ENCODE measurements at places on chromosomes 7 and 10.
A peak's percentile ranks its signal among the peaks of the same experiment; 100 is the strongest.

DNA sequence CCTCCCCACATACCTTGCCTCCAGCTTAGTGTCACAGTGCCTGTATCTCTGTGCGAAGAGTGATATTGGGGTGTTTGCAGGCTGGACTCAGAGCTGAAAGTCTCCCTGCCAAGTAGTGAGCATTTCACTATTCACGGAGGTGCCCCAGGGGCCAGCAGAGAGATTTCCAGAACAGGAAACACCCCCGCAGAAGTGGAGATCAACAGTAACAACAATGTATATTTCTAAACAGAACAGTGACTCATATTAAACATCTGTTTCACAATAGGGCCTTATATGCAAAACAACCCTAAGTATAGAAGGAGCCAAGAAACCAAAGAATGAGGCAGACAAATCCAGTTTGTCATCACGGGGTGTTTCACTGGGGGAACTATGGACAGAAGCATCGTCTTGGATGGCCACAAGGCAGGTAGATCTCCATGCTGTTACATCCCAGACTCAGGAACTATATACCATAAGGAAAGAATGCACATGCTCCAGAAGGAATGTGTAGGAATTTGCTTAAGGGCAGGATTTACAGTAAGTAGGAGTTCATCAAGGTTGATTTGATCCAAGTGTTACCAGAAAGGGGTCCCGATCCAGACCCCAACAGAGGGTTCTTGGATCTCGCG, 29.3 kb upstream of the CCL24 start:
- peak; percentile 36 for DNase-seq

DNA sequence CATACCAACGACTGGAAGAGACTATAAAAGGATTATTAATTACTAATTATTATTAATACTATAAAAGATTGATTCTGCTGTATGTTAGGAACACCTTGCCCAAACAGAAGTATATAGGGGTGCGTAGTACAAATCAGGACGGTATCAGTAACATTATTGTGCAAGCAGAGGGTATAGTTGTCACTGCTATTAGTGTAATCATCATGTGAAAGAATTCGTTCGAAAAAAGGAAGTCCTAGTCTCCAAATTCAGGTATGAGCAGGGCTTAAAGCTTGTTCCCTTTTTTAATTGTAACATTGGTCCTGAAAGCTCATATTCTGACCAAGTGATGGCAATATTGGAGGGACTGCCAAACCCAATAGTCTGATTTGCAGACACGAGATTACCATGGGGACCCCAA, 81.8 kb downstream of the THSD7A start:
- no peak for DNase-seq

- no peak for DNase-seq
Measured at GRCh38 chr10:122464250-122464510, 2.8 kb downstream of the HTRA1 start.

DNA sequence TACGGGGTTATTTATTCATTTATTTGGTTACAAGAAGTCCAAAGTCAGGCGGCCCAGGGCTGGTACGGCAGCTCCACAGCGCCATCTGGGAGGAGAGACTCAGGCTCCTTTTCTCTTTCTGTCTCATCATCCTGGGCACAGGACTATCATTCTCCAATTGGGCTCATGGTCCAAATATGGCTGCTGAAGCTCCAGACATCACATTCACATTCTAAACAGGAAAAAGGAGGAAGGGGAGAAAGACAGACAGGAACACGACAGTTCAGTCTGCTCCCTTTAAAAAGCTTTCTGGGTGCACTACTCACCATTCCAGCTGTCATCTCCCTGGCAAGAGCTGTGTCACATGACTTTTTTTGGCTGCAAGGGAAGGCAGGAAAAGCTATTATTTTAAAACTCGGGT, 74.4 kb upstream of the PDZD8 start:
- DNase-seq: peak; percentile 9

DNA sequence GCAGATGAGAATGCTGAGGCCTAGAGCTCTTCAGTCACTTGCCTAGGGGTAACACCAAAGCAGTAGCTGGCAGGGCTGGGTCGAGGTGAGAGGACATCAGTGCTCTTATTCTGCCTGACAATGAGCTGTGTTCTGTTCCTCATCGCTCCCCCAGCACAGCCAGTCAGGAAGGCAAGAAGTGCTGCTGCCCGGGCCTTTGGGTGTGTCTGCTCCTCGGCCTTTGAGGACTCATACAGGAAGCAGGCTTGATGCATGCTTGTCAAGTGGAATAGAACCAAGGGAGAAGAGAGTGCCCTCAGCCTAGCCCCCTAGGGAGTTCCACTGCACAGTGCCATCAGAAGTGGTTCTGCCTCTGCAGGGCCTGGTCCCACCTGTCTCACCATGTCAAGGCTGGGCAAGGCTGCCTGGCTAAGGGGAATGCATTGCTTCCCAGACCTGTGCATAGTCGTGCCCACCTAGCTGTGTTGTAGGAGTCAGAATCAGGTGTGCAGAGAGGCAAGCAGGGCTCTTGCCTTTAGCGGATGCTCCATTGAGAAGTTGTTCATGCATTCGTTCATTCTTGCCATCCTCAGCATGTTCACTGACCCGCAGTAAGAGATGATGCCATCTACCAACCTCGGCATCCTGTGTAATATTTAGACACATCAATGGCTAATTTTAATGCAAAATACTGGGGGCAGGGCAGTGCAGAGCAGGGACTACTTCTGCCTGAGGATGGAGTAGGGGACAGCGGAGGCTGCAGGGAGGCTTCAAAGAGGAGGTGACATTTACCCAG, 156.6 kb downstream of the RPS24 start:
- no peak for DNase-seq

DNA sequence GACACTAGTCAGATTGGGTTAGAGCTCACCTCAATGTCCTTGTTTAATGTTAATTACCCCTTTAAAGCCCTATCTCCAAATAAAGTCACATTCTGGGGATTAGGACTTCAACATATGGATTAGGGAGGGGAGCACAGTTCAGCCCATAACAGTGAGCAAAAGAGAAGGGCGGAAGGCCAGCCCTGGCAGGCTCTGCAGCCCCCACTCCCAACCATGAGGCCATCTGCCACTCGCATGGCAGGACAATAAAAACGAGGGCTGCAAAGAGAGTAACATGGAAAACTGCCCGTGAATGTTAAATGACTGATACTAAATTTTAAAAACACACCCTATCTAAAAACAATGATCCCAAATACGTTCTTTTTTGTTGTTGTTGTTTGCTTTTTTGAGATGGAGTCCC, 38.7 kb downstream of the RGS10 start:
- no peak for DNase-seq

DNA sequence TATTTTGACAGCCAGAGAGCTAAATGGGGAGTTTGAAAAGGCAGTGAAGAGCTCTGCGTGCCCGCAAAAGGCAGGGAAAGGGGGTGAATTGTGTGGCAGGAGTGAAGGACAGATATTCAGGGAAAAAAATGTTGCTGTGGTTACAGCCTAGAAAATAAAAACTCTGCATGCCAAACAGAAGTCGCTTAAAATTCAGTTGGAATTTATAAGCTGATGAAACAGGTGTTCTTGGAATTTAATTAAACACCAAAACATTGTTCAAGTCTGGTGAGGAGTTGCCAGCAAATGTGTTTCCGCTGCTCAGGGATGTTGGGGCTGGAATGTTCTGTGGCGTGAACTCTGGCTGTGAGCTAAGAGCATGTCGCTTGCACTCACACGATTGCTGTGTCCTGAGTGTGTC, 169.3 kb downstream of the ADRA2A start:
- DNase-seq: peak; percentile 14

- peak; percentile 96 for DNase-seq
Measured at GRCh38 chr7:7736671-7737070, 18.3 kb upstream of the RPA3 start.

Data from eye (tissue), 1 donor.